ENCODE measurements at places on chromosomes 13 and 19.

GRCh38 chr13:43116242-43116641, 92.9 kb downstream of the DNAJC15 start:
- DNase-seq, result no peak

- no peak for DNase-seq
These were observed 1128.2 kb upstream of the PCDH9 start for GRCh38 chr13:68358294-68358705.

GRCh38 chr19:11539495-11540365, 1.1 kb downstream of the CNN1 start:
- DNase-seq, result peak; percentile 65

DNA sequence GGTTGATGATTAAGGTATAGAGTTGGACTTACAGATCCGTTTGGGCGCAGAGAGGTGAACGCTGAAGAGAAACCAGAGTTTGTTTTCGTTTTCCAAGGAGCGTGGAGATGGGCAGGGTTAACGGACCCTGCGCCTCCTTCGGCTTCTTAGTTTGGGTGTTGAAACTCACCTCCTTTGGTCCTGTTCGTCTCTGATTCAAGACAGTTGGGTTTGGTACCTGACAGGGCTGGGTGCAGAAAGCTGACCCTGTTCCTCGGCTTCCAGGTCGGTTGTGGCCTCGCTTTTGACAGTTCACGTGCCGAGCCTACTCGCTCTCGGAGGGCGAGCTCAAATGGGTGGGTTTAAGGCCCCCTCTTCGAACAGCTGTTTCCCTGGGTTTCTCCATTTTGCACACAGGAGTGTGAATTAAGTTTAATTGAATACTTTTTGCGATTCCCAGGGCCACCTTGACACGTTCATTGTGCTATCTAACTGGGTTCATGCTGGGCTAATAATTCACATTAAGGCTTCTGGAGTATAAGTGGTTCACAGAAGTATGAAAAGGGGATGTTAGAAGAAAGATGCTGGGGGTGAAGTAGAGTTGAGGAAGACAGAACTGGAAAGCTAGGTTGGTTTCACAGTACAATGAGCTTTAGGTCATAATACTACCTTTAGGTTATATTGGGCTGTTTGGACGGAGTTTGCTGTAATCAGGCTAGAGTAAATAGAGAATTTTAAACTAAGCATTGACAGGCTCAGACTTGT, 638 bp downstream of the USPL1 start:
- DNase-seq, result peak; percentile 41

DNA sequence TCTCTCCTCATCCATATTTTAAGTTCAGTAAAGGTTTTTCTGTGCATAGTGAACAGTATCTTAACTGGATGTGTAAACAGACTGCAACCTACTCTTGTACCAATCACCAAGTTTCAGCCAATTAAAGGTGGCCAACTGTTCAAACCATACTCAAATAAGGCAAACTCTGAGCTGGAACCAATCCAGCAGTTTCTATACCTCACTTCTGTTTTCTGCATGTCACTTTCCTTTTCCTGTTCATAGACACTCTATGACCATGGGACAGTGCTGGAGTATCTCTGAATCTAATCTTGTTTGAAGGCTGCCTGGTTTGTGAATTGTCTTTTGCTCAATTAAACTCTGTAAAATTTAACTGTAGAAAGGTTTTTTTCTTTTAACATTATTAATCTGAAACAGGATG, 470.3 kb upstream of the SLITRK6 start:
- no peak for DNase-seq

DNA sequence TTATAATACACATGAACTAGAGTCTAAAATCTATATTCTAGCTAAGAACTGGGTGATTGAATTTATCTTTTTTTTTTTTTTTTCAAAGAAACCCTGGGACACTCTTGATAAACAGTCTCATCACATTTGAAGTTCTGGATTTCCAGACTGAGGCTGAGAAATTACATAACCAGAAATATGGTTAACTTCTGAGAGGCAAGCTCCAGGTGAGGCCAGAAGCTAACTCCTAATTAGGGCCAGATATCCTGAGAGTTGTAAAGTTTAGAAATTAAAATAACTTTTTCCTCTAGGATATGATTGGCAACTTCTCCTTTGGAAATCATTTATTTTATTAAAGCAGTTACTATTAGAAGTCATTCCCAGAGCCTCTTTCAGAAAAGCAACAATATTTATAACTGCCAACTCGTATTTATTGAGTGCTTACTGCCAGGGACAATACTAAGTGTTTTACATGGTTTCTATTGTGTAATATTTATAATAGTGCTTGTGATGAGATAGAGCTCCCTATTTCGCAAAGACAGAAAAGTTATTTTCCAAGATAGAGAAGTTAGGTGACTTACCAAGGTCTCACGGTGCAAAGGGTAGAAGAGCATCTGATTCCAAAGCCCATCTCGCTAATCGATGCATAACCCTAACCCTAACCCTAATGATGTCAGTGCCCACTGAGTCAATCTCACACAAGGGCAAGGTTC, 187.7 kb downstream of the DCT start:
- no peak for DNase-seq

DNA sequence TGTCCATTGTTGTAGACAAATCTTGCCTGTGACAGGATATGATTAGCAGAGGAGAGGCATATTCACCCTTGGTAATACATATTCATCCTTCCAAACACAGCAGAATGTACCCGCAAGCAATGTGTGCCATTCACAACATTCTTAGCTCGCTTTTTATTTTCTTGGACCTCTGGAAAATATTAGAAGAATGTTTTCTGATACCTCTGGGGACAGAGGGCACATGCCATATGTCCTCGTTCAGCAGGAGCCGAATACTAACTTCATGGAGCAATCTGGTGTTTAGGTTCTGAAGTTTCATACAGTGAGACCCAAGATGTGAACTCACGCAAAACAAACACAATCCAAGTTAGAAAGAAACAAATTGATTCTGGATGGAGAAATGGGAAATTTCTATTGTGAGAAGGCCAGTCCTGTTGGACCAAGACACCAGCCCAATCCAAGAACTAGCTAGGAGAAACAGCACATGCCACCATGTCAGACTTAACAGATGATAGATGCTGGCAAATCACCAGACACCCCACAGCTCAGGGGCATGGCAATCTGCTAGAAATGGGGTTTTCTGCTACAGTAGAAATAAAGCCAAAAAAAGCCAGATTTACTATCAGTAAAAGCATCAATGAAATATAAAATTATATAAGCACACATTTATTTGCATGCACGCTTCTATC, 297.4 kb downstream of the DCLK1 start:
- no peak for DNase-seq

GRCh38 chr13:95793781-95794180, 116.8 kb downstream of the DNAJC3 start:
- no peak for DNase-seq
